ENCODE measurements at places on chromosomes 3 and 15.

DNA sequence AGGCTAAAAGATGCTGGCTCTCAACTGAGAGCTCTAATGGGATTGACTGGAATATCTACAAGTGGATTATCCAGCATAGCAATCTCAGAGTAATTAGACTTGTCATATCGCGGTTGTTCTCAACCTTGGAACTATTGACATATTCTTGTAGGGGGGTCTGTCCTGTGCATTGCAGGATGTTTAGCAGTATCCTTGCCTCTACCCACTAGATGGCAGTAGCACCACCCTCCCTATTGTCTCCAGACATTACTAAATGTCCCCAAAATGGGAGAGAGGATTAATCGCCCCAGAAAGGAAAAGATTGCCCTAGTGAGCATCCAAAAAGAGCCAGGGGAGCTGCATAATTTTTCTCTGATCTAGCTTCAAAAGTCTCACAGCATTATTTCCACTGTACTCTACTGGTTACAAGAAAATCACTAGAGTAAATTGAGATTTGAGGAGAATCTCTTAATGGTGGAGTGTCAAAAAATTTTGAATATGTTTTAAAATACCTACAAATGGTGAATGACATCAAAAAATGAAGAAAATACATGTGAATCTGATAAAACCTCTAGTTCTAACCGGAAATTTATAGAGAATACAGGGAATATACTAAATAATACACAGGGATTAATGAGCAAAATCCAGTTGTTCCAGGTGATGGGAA is 388.2 kb upstream of the AGTR1 start:
- DNase-seq, result peak; percentile 63

DNA sequence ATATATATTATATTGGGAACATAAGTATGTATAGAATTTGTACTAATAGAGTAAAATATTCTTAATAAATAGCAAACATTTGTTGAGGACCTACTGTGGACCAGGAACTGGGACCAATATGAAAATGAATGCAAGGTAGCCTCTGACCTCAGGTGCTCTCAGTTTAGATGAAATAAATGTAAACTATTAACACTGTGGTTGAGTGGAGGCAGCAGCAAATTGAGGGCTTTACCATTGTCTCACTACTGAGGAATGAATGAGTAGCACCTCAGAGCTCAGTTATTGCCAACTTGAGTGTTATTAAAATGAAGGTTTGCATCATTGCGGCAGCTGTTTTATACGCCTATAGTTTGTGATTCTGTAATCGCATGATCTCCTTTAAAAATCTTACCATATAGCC is 90.9 kb upstream of the CGNL1 start:
- no peak for DNase-seq

DNA sequence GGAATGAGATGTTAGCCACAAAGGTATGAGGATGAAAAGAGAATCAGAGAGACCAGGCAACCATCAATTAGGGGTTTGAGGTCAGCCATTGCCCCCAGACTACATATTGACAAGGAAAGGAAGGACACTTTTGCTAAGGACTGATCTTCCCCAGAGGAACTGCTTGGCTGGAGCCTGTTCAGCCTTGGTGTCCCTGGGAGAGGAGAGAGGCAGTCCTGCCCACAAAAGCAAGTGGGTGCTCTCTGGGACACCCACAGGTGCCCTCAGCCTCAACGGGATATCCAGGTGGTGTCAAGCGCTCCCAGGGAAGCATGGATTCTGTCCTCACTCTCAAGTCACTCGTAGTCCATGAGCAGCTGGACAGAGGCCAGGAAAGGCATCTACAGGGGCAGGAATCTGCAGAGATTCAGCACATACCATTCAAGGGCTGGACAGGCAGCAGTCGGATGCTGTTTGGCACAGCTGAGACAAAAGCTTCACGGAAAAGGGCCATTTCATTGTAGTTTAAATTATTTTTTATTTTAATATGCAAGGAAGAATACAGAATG is 166.2 kb downstream of the UACA start:
- no peak for DNase-seq

- peak; percentile 39 for DNase-seq
Measured at GRCh38 chr3:48532271-48532976, 24.2 kb downstream of the PFKFB4 start.

DNA sequence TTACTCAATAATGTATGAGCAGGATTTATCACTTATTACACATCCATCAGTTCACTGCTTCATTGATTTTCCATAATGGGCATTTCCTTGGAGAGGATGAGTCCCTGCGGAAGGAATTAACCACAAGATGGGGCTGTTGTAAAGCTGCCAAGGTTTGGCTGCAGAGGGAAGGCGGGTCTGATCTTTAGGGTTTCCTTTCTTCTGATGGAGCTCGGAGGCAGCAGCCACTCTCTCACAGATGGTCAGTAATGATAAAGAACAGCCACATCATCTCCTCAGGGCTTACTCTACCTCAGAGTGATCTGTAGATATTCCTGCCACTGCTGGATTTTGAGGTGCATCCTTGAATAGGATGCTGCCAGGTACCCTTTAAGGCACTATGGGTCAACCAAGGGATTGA is 115.2 kb downstream of the USP13 start:
- peak; percentile 31 for DNase-seq

DNA sequence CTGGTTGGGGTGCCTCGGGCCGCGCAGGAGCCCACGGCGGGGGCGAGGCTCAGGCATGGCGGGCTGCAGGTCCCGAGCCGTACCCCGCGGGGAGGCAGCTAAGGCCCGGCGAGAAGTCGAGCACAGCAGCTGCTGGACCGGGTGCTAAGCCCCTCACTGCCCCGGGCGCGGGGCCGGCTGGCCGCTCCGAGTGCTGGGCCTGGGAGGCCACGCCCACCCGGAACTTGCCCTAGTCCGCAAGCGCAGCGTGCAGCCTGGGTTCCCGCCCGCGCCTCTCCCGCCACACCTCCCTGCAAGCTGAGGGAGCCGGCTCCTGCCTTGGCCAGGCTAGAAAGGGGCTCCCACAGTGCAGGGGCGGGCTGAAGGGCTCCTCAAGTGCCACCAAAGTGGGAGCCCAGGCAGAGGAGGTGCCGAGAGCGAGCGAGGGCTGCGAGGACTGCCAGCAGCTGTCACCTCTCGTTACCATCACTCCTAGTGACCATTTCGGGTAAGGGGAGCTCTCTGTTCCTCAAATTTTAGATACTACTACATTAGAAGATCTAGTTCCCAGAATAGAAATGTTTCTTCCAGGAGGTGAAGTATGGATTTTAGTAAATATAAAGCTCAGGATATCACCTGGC is 417.0 kb upstream of the AGTR1 start:
- no peak for DNase-seq

DNA sequence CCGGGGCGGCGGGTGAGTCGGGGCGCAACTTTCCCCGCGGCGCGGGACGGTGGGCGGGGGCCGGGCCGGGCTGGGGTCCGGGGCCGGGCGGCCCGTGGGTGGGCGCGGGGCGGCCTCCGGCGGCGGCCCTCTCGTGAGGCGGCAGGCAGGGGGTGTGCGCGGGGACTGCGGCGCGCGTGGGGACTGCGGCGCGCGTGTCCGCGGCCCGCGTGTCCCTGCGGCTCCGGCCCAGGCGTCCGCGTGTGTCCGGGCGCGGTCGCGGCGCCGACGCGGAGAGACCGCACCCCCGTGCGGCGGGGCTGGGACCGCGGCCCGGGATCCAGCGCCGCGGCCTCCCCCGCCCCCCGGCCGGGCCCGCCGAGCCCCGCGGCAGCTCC is 349 bp downstream of the PLXNA1 start:
- peak; percentile 49 for DNase-seq

GRCh38 chr15:93105485-93105884 is 16.5 kb upstream of the RGMA start:
- no peak for DNase-seq
